ENCODE measurements at places on chromosomes 3 and 15.

DNA sequence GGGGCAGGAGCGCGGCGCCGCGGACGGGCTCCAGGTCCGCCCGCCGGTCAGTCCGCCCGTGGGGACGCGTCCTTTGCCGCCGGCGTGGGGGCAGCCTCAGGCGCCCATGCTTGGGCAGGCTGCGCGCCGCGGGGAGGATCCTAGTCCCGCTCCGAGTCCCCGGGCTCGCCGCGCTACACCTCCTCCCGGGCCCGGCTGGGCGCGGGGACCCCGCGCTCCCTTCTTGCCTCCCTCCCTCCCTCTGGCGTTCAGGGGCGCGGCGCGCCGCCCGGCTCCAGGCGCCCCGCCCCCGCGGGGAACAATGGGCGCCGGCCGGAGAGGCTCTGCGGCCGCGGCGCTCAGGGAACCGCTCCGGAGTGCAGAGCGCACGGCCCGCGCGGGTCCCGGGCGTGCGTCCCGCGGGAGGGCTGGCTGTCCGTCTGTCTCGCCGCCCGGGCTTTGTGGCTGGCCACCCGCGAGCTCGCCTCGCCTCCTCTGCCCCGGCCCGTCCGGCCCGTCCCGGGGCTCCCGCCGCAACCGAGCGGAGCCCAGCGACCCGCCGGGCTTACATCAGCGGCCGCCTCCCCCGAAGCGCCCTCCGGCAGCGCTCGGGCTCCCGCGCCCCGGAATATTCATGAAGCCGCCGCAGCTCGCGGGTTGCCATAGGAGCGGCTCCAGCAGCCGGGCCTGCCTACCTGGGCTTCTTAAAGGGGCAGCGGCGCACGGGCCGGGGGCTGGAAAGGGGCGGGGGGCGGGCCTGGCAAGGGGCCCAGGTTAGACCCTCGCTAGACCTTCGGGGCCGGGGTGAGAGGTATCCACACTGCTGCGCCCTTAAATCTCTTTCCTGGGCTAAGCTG is at the start of gene HCN4:
TSS of gene HCN4 (minus strand) at position 658 of the 836 bp plus-strand sequence. CDS start 688 bp downstream, outside the sequence.
- DNase-seq = no peak

DNA sequence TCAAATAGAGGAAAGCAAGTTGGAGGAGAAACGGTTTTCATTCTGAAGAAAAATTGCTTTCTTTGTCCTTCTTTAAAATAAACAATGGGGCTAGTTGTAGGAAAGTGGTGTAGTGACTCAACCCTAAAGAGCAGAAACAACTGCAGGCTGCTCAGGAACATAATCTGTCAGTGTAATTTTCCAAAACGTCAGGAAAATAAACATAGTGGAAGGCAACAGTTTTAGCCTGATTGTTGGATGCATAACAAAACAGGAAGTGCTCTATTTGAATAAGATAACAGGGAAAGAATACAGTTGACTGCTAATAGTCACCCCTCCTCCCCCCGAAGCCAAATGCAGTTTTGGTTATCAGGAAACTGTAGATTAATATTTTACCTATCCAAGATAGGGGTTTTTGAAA is 167.6 kb downstream of the ECT2 start:
- DNase-seq = no peak

GRCh38 chr3:75325716-75326115 is 338.4 kb upstream of the FRG2C start:
- DNase-seq = no peak

GRCh38 chr3:34807611-34808010 is 831.7 kb upstream of the ARPP21 start:
- DNase-seq = no peak

DNA sequence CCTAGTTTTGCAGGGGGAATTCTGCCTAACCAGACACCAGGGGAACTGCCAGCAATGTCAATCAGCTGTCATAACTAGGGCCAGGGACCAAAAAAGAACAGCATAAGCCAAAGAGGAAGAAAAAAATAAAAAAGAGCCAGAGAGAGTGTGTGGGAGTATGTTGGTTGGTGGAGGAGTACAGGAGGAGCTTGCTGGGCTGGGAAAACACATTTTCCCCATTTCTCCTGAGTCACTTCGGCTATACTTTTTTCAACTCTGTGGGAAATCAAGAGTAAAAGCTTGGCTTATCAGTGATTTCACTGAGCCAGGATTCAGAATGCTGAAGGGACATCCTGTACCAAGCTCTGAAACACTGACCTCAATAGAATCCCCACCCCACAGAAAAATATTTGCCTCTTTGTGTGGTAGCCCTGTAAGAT is 144.7 kb upstream of the DPH6 start:
- no peak for DNase-seq

DNA sequence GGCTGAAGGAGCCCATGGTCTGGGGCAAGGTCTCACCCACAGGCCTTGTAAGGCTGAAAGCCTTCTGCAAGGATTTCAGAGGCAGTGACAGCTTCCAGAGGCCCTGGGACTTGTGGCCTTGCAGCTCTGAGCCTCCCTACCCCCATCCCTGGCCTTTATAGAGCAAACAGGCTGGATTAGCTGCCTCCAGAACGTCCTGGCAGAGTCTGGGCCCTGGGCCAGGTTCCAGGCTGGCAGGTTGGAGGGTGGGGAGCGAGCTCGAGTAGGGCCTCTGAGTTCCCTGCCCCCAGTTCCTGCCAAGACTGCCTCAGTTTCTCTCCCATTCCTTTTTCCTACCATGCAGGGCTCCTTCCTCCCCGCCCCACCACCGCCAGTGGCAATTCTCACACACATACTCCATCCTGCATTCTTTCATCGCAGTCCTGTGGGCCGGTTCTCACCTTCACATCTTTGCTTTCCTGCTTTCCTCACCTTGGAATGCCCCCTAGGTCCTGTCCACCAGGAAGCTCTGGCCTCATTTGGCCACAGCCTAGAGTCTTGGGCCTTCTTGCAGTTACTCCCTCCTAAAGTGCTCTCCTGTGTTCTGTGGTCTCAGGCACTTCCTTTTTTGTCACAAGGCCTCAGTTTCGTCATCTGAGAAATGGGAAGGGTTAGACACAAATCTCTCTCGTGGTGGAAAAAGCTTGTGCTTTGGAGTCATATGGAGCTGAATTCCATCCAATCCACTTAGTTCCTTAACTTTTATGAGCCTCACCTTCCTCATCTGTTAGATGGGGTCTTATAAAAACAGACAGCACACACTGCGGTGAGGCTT is 2.7 kb downstream of the LMAN1L start:
- DNase-seq = no peak

GRCh38 chr3:175149675-175150074 is 290.5 kb downstream of the NAALADL2 start:
- no peak for DNase-seq
